Mesenteric fat pad (tissue), 1 donor: ENCODE measurements at places on chromosomes 13 and 19.

GRCh38 chr13:99505814-99506269 lies 4.6 kb downstream of the TM9SF2 start:
- no peak for DNase-seq

- DNase-seq, result no peak
Measured at GRCh38 chr13:44592216-44592847, 16.2 kb upstream of the TSC22D1 start.

- no peak for DNase-seq
Measured at GRCh38 chr19:41425174-41426115, 1.7 kb downstream of the B3GNT8 start.

DNA sequence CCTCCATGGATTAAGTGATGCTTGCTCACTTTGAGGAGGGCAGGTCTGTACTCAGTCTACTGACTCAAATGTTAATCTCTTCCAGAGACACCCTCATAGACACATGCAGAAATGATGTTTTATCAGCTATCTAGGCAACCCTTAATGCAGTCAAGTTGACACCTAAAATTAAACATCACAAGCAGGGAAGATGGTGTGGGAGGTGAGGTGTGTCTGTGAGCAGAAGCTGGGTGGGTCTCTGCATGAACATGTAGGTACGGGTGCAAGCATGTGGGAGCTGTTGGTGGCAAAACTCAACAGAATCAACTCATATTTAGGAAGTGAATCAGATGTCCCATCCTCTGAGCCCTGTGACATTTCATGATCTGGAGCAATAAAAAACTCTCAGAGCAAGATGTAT lies 249.2 kb upstream of the SGCG start:
- no peak for DNase-seq
